ENCODE measurements at places on chromosomes 1 and 21.
A peak's percentile ranks its signal among the peaks of the same experiment; 100 is the strongest.

DNA sequence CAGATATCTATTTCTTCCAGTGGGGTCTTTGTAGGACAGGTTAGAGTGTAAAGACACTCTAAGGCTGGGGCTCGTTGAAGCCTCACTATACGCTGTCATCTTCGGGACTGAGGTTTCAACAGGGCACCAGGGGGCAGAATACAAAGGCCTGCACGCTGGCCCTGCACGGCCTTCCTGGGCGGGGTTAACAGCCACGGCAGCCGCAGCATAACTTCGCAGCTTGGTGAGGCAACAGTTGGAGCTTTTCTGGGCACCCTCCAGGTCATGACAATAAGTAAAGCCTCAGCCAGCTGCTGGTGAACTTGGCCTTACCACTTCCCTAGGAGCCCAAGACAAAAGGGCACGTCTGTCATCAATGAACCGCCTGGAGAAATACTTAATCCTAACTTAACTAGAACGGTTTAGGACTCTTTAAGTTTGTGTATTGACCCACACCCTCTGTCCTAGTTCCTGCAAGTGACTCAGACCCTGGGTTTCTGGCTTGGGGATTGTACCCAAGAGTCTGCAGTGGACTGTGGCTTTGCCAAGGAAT, 2.3 kb upstream of the RUNX1 start:
- peak; percentile 29 for DNase-seq

DNA sequence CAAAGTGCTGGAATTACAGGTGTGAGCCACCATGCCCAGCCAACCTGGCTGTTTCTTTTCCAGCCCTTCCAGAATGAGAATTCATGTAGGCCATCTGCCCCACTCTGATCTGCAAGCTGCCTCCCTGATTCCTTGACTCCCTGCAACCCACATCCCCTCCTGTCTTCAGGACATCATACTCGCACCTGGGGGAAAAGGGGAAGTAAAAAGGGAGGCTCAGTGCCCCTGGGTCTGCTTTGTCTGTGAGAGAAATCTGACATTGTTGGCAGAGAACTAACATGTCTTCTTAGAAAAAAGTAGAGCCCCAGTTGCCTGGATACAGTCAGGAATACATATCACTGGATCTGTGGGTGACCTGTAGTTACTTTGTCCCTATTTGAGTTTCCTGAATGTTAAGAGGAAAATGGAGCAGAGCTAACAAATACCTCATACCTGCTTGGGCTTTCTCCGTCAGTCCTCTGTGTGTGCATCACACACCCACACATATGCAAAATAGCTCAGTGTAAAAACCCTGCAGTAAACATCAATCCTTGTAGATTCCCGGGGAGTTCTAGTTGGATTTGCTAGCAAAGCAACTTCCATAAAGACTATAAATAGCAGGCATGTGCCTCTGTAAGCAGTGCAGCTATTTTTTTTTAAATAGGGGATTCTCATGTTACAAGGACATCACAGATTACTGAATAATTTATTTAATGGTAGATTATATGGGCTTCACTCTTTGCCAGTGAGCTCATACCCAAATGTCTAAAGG, 62.9 kb downstream of the TEX35 start:
- no peak for DNase-seq

GRCh38 chr1:28835237-28835650, 23.3 kb downstream of the OPRD1 start:
- DNase-seq: peak; percentile 65

- DNase-seq: no peak
These were observed 26.3 kb downstream of the GADD45A start for GRCh38 chr1:67711158-67711854.

DNA sequence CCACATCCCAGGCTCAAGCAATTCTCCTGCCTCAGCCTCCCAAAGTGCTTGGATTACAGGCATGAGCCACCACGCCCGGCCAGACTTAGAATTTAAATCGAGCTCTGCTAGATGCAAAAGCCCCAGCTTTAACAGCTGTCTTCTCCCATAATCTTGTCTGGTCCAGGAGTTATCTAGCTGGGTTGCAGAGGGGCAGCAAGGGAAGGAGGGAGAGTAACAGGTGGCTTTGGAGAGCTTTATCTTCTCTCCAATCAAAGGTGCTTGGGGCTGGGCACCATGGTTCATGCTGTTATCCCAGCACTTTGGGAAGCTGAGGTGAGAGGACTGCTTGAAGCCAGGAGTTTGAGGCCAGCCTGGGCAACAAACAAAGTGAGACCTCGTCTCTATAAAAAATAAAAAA, 3.9 kb downstream of the RHBG start:
- no peak for DNase-seq

DNA sequence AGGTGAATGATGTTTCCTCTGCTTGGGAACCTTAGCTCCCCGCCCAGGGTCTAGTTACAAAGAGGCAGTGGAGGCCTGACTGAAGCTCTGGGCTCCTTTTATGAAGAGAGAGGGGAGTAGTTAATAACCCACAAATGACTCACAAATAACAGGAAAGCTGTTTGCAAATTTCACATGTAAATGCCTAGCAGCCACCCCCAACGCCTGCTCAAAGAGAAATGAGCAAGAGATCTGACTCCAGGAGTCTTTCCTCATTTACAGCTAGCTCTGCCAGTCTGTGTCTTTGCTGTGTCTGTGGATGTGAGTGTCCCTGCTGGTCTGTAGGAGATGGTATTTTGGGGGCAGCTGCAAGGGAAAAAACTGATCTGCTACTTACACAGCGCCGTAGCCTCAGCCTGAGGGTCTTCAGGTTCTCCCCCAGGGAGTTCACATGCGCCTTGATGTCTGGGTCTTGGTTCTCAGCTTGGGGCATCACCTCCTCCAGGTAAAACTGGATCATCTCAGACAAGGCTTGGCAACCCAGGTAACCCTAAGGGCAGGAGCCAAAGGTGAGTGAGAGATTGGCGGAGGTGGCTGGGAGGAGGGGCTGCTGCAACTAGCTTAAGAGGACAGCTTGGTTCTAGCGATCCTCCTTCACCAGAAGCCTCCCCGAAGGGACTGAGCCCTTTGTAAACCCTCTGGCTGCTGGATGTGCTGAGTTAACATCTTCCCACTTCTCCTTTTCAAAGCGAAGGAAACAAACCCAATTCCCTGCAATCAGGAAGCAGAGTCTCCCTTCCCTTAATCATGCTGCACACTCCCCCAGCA, at the start of gene IL19:
Gene IL19 (plus strand): TSS at position 243 of the 807 bp plus-strand sequence. CDS start 65,890 bp downstream, outside the sequence.
- DNase-seq: no peak

DNA sequence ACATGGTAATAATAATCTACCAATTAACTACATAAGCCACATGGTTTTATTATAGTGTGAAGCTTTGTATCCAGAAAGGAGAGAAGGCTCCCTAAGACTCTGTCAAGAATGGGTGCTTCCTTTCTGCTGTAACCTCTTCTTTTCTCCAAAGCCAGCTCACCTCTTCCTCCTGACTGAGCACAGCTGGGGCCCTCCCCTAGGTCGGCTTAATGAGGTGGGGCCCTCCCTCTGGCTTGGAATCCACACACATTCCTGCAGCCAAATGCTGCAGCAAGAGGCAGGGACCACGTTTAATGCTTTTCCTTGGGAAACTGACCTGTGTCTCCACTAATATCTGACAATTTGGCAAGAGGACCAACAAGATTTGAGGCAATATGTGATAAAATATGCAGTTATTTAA, 94.8 kb downstream of the DSCAM start:
- DNase-seq: no peak

- no peak for DNase-seq
These were observed 2.0 kb downstream of the PSEN2 start for GRCh38 chr1:226872437-226872836.

DNA sequence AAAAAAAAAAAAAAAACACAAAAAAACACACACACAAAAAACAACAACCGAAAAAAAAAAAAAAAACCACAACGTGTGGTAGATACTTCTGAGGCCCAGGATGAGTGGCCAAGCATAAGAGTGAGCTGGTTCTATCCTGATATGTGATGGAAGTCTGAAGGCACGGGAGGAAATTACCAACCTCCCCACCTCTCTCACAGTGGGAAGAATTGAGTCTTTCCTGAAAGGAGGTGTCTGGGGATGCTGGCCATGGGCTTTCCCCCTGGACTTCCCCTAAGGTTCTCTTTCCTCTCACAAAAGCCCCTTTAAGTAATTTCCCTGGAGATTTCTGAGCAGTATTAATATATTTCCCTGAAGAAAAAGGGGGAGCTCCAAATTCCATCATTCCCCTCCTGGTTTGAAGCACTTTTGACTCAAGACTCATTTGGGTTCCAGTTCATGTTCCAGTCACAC, 5.2 kb downstream of the TMCC2 start:
- DNase-seq: no peak

- DNase-seq: peak; percentile 88
These were observed 85.0 kb downstream of the ATP1A1 start for GRCh38 chr1:116457946-116458604.

DNA sequence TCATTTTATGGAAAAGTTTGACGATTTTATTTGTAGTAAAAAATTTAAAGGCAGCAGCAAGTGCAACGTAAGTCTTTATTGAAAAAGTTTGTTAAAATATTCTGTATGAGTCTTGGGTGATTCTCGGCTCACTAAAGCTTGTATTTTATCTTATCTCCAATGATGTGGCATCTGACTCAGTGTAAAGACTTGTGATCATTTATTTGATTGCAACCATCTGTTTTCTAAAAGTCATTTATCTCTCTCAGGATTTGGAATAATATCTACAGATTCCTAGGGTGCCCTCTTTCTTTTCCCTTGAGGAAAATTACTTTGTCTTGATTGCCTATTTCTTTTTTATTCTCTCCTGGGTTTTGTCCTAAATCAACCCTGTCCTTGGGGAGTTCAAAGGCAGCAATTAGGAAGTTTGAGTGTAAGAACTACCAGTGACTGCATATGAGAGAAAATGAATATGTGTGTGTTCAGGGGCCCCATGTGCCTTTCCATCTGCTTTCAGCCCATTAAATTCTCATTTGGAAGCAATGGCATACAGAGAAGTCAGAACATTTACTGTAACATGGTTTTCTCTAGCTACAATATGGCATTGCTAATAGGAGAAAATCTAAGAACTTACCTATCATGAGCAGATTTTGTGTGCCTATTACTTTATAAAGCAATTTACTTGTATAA, 575.0 kb upstream of the CHRM3 start:
- DNase-seq: no peak

DNA sequence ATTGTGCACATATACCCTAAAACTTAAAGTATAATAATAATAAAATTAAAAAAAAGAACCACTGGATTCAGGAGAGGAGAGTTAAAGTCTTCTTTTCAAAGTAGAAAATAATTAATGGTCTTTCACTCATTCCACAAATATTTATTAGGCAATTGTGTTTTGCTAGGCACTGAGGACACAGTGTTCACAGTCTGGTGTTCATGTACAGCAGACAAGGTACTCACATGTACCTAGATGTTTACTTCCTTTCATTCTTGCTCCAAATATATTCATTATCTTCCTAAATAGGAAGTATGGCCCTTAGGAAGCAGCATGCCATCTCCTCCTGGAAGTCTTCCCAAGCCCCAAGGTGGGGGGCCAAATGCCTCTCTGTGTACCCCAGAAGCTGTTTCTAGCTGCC, 265.0 kb downstream of the NPHP4 start:
- no peak for DNase-seq

DNA sequence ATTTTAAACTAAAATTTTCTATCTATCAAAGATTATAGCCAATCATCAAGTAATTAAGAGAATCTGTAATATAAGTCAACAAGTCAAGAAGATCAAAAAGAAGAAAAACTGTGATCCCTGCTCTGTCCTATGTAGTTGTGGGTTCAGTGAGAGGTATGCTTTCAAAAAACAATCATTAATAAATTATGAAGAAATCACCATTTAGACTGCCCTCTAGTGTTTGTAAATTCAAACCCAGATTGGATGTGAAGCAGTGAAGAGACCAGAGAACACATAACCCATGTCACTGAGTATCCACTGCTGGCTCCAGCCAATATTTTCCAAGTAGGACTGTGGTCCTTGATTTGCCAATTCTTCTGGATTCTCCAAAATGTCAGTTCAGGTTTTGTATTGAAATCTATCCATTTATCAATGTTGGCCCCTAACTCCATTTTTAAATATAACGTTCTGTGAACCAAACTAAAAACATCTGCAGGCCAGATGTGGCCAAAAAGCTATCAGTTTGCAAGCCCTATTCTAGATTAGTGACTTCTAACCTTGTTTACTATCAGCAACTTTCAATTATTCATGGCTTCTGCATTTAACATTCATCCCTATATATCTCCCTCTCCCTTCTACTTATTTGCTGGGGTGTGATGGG, 467.5 kb upstream of the CXADR start:
- DNase-seq: no peak

- no peak for DNase-seq
These were observed 29.8 kb upstream of the LRRC38 start for GRCh38 chr1:13543451-13544220.

GRCh38 chr1:234554698-234555311, 55.2 kb downstream of the IRF2BP2 start:
- DNase-seq: peak; percentile 87

DNA sequence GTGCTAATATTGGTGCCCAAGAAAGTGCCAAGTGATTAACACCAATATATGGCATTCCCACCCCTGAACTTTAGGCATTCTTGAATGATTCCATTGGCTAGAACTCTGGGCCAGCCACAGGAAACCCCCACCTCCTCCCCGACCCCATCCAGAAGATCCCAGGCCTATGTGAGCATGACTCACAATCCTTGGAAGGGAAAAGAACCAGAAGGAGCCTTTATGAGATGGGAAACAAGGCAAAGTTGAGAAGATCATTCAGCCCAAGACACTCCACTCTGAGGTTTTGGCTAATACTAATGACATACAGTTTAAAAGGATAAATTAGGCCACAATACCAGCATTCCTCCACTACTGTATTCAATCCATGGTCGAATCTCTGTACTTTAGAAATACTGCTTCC, 21.8 kb downstream of the ELK4 start:
- no peak for DNase-seq

DNA sequence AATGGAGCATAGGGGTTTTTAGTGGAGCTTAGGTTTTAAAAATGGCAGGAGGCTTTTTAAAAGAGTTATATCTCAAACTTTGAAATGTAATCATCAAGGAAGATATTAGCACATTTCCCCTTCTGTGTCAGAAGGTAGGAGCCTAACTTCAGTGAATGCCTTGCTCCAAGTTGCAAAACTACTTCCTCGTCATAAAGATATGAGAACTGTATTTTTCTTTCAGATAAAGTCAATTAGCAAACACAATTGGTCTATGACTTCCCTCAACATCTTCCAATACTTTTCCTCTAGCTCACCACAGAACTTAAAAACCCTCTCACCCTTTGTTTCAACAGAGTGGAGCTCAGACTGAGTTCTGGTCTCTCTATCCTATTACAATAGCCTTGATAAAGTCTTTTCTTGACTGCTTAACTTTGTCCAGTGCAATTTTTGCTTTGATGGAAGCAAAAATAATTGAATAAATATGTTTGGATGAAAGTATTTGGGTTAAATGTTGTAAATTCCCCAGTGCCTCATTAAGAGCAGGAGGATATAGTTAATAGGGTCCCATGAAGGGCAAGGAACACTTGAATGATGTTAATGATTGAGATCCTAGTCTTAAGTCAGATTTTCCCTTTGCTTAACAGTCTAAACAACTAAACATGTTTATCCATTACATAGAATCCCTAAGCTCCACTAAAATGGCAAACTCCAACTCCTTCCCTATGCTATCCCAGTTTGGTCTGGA, 58.9 kb downstream of the TNFSF18 start:
- no peak for DNase-seq

DNA sequence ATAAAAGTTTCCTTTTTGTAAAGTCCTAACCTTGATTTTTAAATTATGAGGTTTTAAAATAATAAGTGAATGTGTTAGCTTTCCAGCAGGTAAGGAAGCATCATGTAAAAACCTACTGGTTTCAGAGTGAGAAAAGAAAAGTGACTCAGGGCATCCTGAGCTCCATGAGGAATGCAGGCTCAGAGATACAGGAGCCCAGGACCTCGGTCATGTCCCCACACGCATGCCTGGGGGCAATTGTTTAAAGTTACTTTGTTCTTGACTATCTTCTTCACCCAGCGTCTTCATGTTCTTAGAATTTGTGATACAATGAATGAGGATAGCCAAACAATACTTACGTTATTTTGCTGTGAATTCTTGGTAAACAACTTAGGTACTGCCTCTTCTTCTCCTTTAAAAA, 117.4 kb upstream of the PLPPR5 start:
- DNase-seq: no peak

Measured in SHP77 (cell line).